ENCODE measurements at places on chromosomes 4 and X.

DNA sequence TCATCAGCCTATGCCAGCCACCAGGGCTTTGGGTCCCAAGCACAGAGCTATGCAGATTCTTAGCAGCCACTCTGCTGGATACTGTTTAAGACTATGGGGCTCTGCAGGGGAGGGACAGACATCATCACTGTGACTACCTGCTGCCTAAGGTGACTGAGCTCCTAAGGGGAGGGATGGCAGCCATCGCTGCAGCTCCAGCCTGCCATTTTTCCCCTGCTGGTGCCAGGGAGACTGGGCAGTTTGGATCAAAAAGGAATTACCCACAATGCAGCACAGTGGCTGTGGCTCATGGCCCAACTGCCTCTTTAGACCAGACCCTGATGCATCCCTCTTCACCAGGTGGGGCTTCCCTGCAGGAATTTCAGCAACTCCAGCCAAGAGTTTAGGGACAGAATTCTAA lies 28.6 kb upstream of the INPP4B start:
- no peaks in the 10 kb centered on the region for H3K4me1 ChIP-seq
- H3K4me3 ChIP-seq, result no peak overlapping the region
- no peak for DNase-seq

- peaks cover 27% of the 10 kb centered on the region for H3K4me1 ChIP-seq
- peak overlapping the region; percentile 54 for H3K27ac ChIP-seq
- no peaks in the 10 kb centered on the region for H3K36me3 ChIP-seq
- H3K27me3 ChIP-seq, result no peaks in the 10 kb centered on the region
- no peak for DNase-seq
These were observed 92.7 kb downstream of the SCD5 start for GRCh38 chr4:82705928-82706300.

DNA sequence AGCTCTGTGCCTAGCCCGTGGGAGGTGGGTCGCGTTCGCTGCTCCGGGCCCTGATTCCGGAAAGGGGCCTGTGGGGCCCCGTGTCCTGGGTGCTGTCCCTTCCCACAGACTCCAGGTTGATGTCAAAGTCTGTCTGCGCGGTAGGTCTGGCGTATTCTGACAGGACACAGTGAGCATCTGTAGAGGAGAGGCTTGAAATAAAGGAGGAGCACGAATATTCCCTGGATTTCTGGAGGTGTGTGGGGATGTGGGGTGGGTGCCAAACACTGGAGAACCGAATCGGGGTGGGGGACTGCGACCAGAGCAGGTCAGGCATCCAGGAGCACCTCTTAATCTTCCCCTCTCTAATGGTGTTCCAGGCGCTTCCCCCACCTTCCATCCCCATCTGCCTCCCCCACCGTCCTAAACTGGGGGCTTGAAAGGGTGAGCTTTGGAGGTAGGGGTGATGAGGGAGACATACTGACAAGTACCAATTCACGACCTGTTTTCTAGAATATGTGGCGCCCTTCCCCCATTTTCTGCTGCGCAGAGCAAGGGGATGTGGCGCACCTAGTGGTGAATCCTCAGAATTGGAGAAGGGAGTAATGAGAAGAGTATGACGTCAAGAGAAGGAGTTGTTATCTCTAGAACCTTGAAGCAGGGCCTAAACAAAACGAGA lies 877 bp downstream of the GPRASP1 start:
- H3K27me3 ChIP-seq, result no peaks in the 10 kb centered on the region
- no peak for DNase-seq

DNA sequence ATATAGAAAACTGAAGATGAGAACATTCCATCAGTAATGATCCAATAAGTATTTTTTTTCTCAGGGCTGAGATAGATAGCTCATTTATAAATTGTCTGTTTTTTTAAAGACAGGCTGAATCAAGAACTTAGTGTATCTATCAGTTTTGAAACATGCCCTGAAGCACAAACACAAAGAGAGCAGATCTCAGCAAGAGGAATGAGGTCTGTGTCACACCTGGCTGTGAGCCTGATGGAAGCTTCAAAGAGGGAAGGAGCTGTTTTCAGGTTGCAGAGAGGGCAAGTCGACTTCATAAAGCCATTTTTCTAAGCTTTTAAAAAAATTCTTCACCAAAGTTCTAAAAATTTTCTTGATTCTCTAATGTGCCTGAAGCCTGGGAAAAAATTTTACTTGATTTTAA lies 434.9 kb downstream of the PDGFC start:
- H3K27ac ChIP-seq, result no peak overlapping the region
- H3K4me3 ChIP-seq, result no peak overlapping the region
- DNase-seq, result no peak
- no peaks in the 10 kb centered on the region for H3K4me1 ChIP-seq
- no peaks in the 10 kb centered on the region for H3K27me3 ChIP-seq
